Stimulated activated CD8-positive, alpha-beta memory T cell treated with anti-CD3 and anti-CD28 coated beads, Interleukin-2, amount 100 ng/mL, for 48 hours (primary cell): ENCODE measurements at places on chromosomes 5 and 9.

GRCh38 chr5:161676103-161676502 is 9.4 kb upstream of the GABRA6 start:
- no peak for DNase-seq

DNA sequence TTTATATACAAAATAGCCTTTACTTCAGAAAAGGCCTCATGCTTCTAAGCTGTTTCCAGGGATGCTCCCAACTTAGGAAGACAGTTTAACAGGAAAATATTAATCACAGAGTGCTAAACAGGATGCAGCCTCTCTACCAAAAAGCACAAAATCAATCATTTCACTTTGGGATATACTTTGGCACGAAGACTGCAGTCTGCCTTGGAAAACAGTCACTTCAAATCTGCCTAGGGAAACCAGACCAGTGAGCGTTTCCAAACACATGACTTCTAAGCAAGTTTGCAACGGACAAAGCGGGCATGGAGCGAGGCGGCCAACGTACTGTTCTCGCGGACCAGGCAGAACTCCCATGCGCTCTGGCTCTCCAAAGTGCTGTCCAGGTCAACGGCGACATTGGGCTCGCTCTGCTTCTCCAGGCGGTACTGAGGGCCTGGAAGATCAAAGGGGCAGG is 201.0 kb downstream of the MAPKAP1 start:
- no peak for DNase-seq

GRCh38 chr9:77585335-77585786 is 62.8 kb downstream of the GNA14 start:
- no peak for DNase-seq

DNA sequence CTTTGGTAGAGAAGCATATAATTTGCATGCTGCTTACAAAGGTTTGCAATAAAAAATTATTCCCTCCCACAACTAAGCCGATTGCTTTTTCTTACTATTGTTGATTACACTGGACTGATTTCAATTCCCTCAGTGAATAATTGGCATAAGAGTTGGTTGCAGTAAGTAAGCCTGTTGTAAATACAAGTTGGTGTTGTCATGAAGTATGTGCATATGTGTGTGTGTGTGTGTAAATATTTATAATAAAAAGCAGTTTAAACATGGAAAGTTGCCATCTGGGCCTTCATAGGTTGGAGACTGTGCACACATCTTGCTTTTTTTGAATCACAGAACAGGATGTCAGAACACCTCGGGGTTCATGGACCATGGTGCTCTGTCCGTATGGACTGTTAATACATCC is 131.2 kb downstream of the ATP10B start:
- no peak for DNase-seq

GRCh38 chr9:134571946-134572917 is 69.4 kb upstream of the COL5A1 start:
- DNase-seq, result no peak

- DNase-seq, result no peak
Observed at GRCh38 chr9:114499528-114499927, 5.7 kb downstream of the WHRN start.

DNA sequence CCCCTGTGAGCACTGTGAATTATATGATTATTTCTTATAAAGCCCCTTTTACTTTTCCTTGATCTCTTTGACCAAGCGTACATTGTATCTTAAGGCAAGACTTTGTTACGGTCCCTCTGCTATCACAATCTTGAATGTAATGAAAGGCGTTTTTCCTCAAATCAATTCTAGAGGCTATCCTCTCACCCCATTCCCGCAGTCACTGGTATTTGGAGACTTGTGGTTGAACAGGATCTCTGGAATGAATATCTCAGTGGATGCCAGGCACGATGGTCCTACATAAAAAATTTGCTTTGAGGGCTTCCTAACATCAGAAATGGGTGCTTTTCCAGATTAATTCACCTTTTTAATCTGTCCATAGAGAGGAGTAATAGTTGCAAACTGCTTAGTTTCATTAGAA is 151.4 kb upstream of the PAPPA start:
- no peak for DNase-seq

- DNase-seq, result no peak
Observed at GRCh38 chr5:132375957-132376356, 6.4 kb downstream of the SLC22A5 start.

DNA sequence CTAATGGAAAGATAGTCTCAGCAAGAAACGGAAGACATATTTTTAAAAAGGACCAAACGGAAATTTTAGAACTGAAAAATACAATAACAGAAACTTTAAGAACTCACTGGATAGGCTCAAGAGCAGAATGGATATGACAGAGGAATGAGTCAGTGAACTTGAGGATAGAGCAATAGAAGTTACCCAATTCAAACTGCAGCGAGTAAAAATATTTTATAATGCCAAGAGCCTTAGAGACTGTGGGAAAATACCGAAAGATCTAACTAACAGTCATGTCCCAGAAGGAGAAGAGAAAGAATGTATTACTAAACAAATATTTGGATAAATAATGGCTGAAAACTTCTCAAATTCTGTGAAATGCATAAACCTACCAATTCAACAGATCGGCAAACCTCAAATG is 40.8 kb downstream of the ADAMTS2 start:
- DNase-seq, result no peak

GRCh38 chr5:67245259-67245846 is 48.8 kb upstream of the CD180 start:
- no peak for DNase-seq

- DNase-seq, result no peak
Observed at GRCh38 chr5:100731768-100732167, 171.3 kb downstream of the ST8SIA4 start.

- no peak for DNase-seq
Observed at GRCh38 chr9:23341346-23341745, 484.7 kb downstream of the ELAVL2 start.

GRCh38 chr5:15601274-15601673 is 101.3 kb downstream of the FBXL7 start:
- DNase-seq, result no peak

- DNase-seq, result no peak
Observed at GRCh38 chr5:43540746-43541145, 16.1 kb downstream of the PAIP1 start.

DNA sequence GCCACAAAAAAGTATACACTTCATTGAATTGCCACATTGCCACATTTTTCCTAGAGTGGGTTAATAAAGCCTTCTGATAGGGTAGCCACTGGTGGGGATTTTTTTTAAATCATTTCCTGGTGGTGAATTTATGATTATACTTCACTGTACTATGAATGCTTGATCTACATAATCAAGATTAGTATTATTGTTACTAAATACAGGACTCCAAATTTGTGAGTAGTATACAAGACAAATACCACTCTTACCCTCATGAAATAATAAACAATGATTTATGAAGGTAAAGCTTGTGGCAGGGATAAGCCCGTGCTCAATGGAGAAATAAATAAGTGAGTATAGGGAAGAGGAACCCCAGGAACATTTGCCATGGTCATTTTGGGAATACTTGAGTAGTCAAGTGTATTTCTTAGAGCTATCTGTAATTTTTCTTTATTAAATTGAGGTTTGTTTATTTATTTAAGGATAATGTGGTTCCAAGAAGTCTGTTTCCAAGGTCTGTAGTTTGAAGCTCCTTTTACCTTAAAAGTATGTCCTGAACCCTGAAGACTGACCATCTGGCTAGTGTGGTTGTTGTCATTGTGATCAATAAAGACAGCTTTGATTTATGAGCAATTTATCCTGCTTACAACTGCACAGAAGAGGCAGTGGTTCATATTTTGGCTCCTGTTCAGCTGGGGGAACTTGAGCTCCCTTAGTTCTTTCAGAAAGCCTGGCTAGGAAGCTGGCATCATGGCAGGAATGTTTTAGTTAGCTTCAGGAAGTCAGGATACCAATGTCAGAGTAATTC is 118.6 kb downstream of the ZSWIM6 start:
- DNase-seq, result no peak

DNA sequence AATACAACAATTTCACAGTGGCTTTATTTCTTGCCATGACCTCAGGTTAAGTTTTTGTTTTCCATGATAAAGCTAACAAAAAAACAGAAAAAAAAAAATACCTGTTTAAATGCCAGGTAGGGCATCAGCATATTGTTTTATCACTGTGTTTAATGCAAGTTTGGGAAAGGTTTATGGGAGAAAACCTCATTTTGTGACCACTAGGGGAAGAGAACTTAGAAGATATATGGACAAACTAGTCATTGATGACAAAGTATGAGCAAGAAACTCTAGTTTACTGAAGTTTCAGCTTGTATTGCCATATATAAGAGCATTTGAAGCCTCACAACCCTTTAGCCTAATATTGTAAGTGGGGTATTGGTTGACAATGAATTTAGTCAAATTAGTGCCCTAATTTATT is 1431.4 kb upstream of the CDH18 start:
- DNase-seq, result no peak

GRCh38 chr9:15421532-15421931 is 1.1 kb upstream of the SNAPC3 start:
- no peak for DNase-seq

DNA sequence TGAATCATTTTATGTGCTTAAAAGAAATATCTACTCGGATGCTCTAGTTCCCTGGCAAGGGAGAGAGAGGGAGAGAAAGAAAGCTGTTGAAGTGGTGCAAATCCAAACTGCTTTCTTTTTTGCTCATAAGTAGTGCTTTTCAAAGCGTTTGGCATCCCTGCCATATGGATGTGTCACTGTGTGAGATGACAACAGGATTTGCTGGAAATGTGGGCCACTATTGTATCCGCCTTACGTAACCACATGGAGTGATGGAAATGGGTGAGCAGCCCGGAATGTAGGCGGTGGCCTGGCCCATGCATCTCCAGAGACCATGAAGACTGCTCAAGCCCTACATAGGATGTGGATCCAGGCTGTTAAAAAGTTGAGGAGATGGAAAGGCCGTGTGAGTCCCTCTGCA is 30.8 kb downstream of the TJP2 start:
- DNase-seq, result no peak

DNA sequence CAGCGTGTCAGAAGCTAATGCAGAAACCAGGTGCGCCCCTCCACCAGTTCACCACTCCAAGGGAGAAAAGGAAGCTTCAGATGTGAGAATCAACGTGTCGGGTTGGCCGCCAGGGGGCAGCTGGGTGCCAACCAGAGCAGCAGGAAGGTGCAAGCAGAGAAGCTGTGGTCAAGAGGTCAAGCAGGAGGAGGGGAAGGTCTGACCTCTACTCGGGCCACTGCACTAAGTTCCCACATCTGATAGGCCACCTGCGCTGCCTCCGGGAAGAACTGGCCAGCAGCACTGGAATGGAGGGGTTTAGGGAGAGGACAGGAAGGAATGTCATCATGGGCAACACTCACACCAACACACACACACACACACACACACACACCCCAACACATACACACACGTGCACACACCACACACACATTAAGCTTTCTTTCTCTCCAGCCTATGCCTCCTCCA is 31.4 kb downstream of the ANXA6 start:
- peak; percentile 48 for DNase-seq

DNA sequence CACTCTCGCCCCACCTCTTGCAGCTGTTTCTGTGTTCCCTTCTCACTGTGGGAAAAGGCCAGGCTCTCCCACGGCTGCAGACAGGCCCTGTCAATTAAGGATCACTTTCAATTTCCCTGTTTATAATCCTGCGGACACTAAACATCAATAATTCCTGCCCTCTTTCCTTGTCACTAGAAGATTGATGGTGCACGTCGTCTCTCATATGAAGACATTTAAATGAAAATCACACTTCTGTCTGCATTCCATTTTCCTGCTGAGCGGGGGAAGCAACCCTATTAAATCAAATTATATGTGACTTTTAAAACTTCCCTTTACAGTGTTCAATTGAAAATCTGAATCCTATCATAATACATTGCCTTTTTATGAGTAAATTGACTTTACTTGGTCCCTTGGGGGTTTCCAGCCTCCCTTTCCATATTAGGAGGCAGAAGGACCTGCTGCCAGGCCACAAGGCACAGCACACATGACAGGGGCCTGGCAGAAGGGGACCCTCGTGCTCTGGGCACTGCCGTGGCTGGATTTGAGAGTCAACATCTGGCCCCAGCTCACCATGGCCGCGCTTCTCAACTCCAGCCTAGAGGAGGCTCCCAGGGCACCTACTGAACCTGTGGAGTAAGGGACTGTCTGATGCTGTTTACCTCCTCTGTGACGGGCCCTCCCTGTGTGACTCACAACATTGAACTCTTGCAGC is 311.0 kb upstream of the IRX4 start:
- DNase-seq, result no peak

GRCh38 chr5:154603953-154604679 is 126.1 kb upstream of the HAND1 start:
- DNase-seq, result no peak

DNA sequence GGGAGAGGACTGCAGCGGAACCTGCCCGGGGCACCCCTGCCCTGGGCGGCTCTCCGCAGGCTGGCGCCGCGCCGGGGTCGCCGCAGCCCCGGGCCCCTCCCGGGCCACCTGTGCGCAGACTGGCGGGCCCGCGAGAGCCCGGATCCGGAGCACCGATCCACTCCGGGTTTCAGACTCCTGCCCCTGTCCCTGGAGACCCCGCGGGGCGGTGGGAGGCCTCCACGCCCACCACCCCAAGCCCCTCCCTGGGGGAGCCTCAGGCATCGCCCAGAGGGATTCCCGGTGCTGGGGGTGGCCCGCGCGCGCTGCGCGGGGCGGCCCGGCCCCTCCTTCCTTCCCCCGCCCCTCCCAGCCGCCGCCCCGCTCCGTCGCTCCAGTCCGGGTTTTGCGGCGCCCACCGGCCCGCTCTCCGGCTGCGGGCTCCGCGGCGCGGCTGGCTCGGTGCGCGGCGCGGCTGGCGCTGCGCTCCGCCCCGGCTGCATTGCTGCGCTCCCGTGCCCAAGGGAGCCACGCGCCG is at the start of gene UNC5A:
Gene UNC5A, plus strand, starts transcription at position 479 of the 517 bp plus-strand sequence. CDS start 192 bp downstream, outside the sequence.
- DNase-seq, result peak; percentile 49
